ENCODE measurements at places on chromosomes 11 and 22.
A peak's percentile ranks its signal among the peaks of the same experiment; 100 is the strongest.

DNA sequence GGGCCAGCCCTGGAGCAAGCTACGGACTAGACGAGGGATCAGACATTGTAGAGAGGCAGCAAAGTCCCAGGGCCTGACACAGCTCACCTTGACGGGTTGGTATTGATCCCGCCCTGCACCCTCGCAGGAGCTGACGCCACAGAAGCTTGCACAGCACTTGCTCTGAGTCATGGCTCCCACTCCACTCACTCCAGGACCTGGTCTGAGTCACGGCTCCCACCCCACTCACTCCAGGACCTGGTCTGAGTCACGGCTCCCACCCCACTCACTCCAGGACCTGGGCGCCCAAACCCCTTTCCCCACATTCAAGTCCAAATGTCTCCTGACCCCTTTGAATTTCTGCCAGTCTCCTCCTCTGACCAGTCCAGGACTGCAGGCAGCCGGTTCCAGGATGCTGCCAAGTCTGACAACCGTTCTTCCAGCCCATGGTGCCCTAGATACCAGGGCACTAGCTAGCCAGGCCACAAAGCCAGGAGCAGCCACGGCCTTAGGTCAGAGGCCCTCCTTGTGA lies 6.0 kb upstream of the PNPLA5 start:
- no peak for DNase-seq

DNA sequence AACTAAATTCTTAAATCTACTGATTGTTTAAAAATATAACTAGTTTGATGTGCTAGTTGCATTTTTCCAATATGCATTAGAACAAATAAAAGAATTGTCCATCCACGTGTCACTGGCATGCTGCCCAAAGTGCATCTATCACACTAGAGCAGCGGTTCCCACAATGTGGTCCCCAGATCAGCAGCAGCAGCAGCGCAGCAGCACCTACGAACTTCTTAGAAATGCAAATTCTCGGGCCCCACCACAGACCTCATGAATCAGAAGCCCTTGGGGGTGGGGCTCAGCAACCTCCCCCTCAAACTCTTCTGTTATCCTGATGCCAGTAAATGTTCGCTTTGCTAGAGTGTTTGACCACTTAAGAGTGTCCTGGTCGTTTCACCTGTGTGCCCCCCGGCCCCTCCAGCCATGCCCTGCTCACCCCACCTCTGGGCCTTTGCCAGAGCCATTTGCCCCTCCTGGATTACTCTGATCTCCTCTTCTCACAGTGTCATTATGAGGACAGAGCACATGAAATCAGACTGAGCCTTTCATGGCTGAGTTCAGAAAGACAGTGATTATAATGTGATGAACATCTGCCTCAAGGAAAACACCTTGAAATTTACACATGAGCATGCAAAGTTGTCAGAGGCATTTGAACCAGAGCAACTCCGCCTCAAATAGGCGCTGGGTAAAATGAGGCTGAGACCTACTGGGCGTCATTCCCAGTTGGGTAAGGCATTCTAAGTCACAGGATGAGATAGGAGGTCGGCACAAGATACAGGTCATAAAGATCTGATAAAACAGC lies 12.6 kb upstream of the VSIG10L2 start:
- no peak for DNase-seq

- DNase-seq = no peak
These were observed 60.2 kb downstream of the CDKN1C start for GRCh38 chr11:2825261-2825888.

DNA sequence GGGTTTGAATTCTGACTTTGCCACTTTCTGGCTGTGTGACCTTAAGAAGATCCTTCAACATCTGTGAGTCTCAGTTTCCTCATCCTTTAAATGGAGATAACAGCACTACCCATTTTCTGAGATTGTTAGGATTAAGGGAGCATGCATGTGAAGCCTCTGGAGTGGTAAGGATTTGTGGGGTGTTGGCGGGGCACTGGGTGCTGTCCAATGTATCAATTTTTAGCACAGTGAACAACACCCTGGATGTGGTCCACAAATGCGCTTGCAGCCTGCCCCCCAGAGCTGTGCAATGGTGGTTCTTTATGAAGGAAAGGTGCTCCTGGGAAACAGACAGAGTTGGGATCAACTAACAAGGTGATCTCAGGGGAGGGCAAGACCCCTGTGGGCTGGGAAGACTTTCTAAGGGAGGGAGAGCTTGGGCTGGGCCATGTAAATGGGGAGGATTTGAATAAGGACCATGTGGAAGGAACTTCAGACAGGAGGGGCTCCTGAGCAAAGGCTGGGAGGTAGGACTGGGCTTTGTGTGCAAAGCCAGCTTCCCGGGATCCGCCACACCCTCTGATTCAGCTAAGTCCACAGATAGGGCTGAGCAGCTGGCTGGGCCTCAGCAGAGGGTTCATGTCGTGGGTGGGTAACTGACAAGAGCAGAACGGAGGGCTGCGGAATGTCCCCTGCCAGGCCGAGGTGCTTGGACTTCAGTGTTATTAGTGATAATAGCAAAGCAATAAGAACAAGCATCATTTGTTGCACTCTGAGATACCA lies 22.7 kb upstream of the RASD2 start:
- no peak for DNase-seq

DNA sequence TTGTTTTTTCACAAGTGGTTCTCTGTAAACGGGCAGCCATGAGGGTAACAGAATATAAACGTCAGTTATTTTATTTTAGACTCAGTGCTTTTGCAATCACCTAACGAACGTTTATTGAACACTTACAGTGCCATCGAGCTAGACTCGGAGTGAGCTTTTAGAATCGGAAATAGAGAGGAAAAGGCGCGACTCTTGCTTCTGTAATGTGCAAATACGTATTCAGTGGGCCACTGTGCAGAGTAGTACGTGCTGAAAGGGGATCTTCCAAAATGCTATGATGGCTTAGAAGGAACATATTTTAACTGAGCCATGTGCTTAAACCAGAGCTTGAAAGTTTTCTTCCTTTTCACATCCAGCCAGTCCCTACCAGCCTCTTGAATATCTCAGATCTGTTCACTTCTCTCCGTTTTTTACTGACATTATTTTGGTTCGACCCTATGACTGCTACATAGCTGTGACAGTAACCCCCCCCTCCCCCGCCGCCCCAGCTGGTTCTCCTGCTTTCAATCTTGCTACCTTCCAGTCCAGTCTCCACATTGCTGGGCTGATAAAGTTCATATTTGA lies 468 bp downstream of the DDIAS start:
- no peak for DNase-seq

DNA sequence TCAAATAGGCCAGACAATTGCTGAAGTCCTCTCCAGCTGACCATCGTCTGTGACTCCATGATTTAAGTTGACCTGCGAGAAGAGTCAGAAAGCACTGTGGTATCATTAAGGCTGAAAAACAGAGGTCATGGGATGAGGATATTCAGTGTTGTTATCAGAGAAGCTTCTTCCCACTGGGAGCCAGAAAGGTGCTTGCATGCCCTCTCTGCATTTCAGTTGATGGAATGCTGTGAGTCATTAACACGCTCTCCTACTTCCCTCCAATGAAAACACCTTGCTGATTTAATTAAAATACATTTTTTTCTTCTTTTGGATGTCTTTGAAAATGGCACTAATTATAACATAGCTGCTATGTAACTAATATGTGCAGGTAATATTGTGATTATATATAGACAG lies 667.0 kb downstream of the NTM start:
- DNase-seq = no peak

DNA sequence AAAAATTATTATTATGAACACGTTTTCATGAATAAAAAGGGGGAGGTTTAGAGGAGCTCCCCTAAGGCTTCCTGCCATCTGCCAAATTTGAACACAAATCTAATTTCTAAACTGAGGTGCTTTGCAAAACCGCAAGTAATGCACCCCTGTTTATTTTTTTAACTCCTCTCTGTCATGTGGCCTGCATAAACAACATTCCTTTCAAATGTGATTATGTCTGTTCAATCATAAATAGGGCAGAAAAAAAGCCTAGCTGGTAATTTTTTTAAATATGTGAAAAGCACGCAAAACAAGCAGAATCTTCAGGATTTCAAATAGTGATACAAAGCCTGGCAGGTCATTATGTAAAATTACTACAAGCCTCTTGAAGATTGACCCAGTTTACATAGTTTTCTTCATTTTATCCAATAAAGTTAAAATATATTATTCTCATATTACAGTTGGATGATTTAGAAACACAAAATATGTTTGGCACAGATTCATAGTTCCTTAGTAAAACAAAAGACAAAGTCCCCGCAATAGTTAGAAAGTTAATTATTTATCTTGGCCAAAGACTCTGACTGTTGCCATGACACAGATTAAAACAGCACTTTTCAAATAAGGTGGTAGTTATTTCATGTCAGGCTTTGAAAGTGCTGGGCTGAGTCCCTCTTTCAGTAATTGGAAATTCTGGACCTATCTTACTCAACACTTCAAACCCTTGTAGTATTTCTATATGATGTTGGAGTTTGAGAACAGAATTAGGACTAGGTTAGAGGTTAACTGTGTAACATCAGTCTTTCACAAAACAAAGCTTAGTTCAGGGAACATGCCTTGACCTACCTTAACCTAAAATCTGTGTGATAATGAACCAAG lies 200.3 kb upstream of the MPPED2 start:
- DNase-seq = no peak

DNA sequence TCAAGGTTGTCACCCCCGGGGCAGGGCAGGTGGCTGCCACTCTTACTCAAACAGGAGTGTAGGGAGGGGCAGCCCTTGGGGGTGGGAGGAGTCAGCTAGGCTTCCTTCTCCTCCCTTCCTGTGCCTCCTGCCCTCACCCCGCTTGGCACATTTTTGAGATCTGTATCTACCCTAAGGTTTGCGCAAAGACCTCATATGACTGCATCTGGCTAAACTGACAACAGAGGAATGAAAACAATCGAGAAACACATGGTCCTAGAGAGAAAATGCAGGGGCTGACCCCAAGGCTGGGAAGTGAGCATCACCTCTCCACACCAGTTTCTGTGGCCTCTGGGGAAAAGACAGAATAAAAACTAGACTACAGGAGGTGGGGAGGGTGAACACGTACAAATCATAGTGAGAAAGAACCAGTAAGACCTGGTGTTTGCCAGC lies 28.1 kb downstream of the IGSF9B start:
- peak; percentile 45 for DNase-seq

- no peak for DNase-seq
These were observed 62.9 kb downstream of the RCN1 start for GRCh38 chr11:32153747-32154146.

GRCh38 chr22:22680396-22680795 lies 36.0 kb downstream of the GGTLC2 start:
- no peak for DNase-seq

GRCh38 chr11:109236696-109237095 lies 185.3 kb upstream of the C11orf87 start:
- no peak for DNase-seq

DNA sequence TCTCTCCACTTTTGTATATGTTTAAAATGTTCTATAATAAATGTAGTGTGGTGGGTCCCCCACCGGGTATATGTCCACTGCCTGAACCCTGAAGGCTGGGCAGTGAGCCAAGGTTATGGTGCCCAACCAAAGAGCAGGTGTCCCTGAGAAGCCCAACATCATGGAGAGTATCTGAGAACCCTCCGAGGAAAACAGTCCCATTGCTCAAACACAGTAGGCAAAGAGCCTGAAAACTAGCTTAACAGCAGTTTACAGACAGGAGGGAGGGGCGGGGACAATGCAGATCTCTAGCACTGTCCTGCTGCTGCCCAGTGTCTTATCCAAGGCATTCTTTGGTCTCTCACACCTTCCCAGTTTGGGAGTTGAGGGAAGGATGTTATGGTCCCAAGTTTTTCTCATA lies 91.0 kb downstream of the TMPRSS5 start:
- DNase-seq = no peak

GRCh38 chr11:26188554-26188953 lies 143.4 kb upstream of the ANO3 start:
- no peak for DNase-seq

DNA sequence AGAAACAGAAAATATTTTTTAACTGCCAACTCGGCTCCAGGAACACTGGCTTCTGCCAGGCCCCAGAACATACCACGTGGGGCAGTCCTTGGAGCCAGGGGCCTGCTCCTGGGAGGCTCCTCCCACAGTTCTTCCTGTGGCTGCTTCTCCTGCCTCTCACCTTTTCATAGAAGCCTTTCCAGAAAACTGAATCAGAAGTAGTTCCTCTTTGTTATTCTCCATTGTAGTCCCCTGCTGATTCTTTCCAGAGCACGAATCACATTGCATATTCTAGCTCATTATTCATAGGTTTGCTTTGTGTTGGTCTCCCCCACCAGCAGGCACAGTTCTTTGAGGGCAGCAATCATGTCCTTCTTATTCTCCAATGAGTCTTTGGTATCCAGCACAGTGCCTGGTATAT lies 106.0 kb downstream of the EFCAB6 start:
- DNase-seq = no peak

- DNase-seq = no peak
These were observed 9.7 kb upstream of the STK33 start for GRCh38 chr11:8603696-8604077.

DNA sequence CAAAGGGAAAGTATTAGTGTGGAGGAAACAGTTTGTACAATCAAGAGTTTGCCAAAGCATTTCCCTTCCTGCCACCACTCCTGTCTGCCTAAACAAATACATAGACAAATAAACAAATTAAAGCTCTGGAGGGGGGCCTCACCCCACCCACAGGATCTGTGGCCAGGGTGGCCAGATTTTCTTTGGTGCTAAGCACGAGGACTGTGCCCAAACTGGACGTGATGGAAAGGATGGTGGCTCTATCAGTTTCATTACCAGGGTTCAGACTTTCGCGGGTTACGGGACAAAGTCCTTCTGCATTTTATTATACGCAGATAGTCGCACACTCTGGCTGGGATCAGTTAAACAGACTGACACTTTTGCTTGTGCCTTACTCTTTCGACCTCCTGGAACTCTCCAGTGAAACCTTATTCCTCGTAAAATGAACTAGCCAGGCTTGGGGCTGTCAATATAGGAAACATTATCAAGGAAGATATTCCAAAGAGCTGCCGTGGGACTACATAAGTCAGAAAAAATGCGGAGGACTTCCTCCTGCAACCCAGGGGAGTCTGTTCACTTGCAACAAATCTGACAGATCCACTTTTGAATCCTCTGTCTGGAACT lies 11.2 kb downstream of the BARX2 start:
- no peak for DNase-seq

DNA sequence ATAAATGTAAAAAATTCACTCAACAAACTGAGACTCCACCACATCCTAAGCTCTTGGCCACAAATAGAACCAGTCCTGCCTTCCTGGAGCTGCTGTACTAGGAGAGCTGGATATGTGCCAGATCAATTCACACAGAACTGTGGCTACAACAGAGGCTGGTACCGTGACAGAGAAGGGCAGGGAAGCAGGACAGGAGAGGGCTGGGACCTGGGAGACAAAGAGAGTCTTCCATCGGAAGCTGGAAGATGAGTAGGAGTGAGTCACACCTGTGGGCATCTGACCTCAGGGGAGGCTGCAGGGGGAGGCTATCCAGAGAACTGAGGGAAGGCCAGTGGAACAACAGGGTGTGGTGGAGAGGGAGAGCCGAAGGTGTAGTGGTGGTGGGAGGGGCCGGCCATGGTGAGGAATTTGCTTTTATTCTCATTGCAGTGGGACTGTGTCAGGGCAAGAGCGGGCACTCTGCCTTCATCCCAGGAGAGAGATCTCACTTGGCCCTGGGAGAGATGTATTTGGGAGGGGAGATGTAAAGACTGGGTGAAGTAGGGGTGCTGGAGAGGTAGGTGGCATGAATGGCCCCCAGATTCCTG lies 1.9 kb upstream of the LTBP3 start:
- DNase-seq = no peak

- no peak for DNase-seq
These were observed 37.7 kb downstream of the DSCAML1 start for GRCh38 chr11:117759305-117759704.

- DNase-seq = no peak
These were observed 6.1 kb upstream of the ARAP1 start for GRCh38 chr11:72758304-72758689.

GRCh38 chr11:70210051-70210501 lies 7.0 kb downstream of the FADD start:
- no peak for DNase-seq

Measured in hematopoietic multipotent progenitor cell (in vitro differentiated cells).